A549 treated with DMSO at 1 μM for 4 hours (cell line): ENCODE measurements at places on chromosomes 5 and 9. TPM values are rescaled to one million over a fixed set of nuclear protein-coding genes. Genes with fewer than 3 reads are reported as not detected.

The RORB gene
- not detected in 5 replicates for total RNA-seq

The ASTN2 gene
- total RNA-seq: 2.8 to 5.8 TPM (median 5.4 TPM) in 5 replicates

The CCDC192 gene
- total RNA-seq: not detected in 5 replicates

The KIF12 gene
- 1.4 to 2.8 TPM (median 2.0 TPM) in 5 replicates for total RNA-seq

The PCA3 gene
- total RNA-seq: not detected in 5 replicates

The F2RL2 gene
- total RNA-seq: 6.0 to 6.8 TPM (median 6.6 TPM) in 5 replicates

The STKLD1 gene
- total RNA-seq: 0.55 to 1.5 TPM (median 1.1 TPM) in 5 replicates

The SLC6A7 gene
- 0.02 to 0.06 TPM (median 0.03 TPM) in 4 of 5 replicates, not detected in the other for total RNA-seq

The DOCK8 gene
- 0.26 to 0.55 TPM (median 0.34 TPM) in 5 replicates for total RNA-seq

The NOL8 gene
- 30.3 to 36.3 TPM (median 33.2 TPM) in 5 replicates for total RNA-seq

The DAB2 gene
- total RNA-seq: 11.3 to 15.6 TPM (median 13.6 TPM) in 5 replicates

The C5 gene
- 11.6 to 16.5 TPM (median 13.9 TPM) in 5 replicates for total RNA-seq

The SLC22A4 gene
- 3.6 to 5.5 TPM (median 4.1 TPM) in 5 replicates for total RNA-seq

The PCDHGC4 gene
- not detected in 5 replicates for total RNA-seq

The HABP4 gene
- total RNA-seq: 14.8 to 17.5 TPM (median 16.2 TPM) in 5 replicates

The IL5 gene
- not detected in 5 replicates for total RNA-seq

The ECSCR gene
- total RNA-seq: not detected in 5 replicates
